ENCODE measurements at places on chromosomes 3 and 15.

DNA sequence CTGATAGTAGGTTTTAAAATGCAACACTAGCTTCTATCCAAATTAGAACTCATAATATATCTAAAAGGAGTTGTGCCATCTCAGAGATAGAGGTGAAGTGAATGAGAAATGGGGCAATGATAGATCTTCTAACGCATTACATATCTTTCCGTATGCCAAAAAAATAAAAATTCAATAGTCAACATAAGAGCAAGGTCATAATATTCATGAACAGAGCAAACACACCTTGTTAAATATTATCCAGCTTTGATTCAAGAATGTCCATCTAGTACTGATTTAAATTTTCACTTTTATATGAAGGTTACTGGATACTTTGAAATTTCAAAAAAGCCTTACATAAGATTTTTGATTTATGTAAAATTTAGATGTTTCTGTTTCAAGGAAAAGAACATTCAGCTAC is 554.5 kb downstream of the NSUN3 start:
- DNase-seq: no peak

DNA sequence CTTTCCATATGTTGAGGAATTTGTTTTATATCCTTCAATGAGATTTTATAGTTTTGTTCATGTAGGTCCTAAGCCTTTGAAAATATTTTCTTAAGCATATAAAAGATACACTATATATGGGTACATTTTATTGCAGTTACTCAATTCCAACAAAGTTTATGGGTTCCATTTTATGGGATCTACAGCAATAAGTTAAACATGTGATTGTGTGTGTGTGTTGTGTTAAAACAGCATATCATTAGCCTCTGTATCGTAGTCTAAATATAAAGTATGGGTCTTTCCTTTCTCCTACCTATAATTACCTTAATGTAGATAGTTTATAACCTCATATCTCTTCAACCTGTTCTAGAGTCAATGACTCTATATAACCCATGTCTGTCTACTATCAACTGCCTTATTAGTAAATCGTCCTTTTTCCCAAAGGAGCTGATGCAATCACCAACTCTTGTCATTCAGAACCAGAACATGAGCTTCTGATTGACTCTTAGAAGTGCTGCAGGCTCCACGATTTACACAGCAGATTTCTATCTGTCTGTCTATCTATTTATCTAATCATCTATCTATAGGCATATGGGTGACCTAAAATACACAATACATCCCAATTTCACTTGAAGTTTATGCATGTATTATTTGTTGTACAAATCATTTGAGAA is 512.6 kb upstream of the CBLB start:
- no peak for DNase-seq

DNA sequence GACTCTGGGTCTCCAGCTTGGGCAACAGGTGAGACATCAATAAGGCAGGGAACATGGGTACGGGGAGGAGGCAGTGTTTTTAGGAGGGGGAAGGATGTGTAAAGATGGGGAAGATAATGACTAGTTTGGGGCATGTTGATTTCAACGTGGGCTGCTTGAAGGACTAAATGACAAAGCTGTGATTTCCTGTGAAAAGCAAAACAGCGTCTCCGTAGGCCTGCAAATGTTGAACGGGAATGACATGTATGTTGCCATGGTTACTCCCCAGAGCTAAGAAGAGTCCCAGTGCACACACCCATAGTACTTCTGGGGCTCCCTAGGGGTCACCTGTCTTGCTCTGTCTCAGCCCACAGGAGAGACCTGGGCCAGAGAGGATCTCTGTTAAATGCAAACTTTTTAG is 71.3 kb upstream of the ETV5 start:
- no peak for DNase-seq

DNA sequence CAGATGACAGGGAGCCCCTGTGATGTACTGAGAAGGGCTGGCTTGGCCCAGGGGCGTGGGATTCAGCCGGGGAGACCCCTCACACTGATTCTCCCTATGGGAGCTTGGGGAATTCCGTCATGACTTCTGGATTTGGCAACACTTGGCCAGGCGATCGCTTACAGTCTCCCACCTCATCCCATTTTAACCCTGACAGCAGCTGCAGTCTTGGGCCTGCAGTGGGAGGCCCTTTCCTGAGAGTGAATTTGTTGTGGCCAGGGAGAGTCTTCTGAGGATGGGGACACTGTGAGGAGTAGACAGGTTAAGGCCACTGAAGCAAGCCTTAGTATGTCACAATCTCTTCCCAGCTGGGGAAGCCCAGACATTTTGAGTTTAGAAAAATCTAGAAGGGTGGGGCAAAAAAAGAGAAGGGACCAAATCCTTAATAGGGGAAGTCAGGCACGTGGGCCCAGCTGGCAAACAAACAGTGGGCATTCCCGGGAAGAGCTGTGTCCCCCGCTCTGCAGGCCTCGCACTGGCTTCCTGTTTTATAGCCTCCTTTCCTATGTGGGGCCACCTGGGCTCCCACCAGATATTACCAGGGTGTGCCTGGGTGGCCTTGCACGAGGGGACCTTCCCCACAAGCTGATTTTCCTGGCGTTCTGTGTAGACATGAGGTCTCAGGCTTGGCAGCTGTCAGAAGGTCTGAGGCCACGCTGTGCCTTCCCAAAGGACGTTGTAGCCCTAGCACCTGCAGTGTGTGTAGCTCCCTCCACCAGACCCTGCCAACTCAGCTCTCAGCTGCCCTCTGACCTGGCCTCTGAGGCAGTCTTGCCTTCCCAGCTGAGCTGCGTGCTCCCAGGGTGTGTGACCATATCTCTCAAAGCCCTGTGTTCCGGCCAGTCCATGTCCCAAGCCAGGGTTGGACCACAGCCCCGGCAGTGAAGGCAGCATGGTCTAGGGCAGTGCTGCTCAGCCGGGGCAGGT is 64.5 kb downstream of the FEM1B start:
- no peak for DNase-seq
